ENCODE measurements at places on chromosomes 1 and 21. TPM values are rescaled to one million over a fixed set of nuclear protein-coding genes. Genes with fewer than 3 reads are reported as not detected.

E2F2 gene
- total RNA-seq: 2.6 TPM

BATF3 gene
- 22.7 TPM for total RNA-seq

DIRAS3 gene
- total RNA-seq: 0.85 TPM

OLFML2B gene
- 0.53 TPM for total RNA-seq

RORC gene
- total RNA-seq: not detected

GLIS1 gene
- 0.12 TPM for total RNA-seq

PLPPR5 gene
- not detected for total RNA-seq

STYXL2 gene
- not detected for total RNA-seq

SEC16B gene
- total RNA-seq: 0.68 TPM

F13B gene
- total RNA-seq: 0.08 TPM
